K562 (cell line): ENCODE measurements at places on chromosomes 13 and 19.

- no peak for DNase-seq
Observed at GRCh38 chr13:53499576-53500133, 471.0 kb downstream of the OLFM4 start.

- DNase-seq, result no peak
Observed at GRCh38 chr13:100561599-100562204, 26.9 kb downstream of the GGACT start.

DNA sequence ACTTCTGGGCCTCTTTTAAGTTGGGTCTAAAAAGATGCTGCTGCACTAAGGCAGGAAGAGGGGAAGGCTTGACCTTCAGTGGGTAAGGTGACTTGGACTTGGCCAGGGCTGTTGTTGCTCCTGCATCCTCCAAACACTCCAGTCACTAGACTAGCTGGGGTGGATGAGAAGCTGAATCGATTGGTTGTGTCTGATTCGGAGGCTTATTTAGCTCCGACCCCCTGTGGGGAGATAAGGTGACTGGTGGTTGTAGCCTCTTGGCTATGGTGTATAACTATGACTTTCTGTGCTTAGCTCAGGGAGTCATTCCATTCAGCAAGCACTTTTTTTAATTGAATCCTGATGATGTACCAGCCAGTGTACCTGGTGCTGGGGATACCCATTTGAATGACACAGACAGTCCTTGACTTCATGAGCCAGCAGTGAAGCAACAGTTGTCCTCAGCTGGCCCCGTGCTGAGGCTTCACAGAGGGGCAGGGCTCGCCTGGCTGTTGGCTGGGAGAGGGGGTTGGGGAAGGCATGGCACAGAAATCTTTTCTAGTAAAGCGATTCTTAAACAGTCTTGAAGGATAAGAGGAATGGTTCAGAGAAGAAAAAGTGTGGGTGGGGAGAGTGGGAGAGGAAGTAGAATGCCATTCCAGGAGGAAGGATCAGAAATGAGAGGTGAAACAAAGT, 9.9 kb downstream of the PCDH8 start:
- peak; percentile 9 for DNase-seq

GRCh38 chr13:104389691-104390090, 1323.5 kb upstream of the SLC10A2 start:
- no peak for DNase-seq

- DNase-seq, result no peak
Observed at GRCh38 chr19:49461656-49462055, 8.6 kb downstream of the ALDH16A1 start.

- DNase-seq, result peak; percentile 50
Observed at GRCh38 chr19:13018035-13018914, 23.0 kb downstream of the NFIX start.

DNA sequence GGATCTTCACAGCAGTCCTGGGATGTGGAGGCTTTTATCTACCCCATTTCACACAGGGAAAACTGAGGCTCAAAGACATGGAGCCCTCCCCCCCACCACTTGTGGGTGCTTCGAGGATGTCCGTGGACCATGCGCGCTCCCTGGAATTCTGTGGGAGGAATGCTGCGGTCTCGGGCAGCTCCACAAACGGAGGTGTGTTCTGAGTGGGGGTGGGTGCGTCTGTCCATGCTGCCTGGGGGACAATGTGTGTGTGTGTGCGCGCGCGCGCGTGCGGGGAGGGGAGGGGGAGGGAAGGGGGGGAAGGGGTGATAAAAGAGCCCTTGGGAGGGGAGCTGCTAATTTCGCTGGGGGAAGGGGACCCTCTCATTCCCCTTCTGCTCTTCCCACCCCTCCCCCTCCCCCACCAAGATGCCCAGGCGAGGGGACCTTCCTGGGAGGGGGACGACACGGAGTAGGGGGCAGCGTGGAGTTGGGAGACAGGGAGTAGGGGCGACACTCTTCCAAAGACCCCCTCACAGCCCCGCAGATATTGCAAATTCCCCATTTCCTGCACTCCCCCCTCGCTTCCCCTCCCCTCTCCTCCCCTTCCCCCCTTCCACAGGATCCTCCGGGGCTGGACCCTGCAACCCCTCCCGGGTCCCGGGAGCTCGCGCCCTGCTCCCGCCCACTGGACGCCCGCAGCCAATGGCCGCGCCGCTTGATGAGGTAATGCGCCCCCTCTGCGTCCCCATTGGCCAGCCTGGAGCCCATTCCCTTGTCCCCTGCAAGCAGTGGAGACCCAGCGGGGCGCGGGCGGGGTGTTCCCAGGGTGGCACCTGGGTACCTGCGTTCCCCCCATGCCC, 18.9 kb upstream of the ZNRF4 start:
- peak; percentile 99 for DNase-seq

DNA sequence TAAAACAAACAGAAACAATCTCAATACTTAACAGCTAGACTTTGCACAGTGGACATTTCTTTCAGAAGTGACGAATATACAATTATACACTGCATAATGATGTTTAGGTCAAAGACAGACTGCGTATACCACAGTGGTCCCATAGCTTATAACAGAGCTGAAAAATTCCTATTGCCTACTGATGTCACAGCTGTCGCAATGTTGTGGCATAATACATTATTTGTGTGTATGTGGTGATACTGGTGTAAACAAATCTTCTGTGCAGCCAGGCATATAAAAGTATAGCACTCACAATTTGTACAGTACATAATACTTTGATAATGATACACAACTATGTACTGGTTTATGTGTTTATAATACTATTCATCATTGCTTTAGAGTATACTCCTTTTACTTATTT, 116.7 kb downstream of the TNFRSF19 start:
- DNase-seq, result no peak

DNA sequence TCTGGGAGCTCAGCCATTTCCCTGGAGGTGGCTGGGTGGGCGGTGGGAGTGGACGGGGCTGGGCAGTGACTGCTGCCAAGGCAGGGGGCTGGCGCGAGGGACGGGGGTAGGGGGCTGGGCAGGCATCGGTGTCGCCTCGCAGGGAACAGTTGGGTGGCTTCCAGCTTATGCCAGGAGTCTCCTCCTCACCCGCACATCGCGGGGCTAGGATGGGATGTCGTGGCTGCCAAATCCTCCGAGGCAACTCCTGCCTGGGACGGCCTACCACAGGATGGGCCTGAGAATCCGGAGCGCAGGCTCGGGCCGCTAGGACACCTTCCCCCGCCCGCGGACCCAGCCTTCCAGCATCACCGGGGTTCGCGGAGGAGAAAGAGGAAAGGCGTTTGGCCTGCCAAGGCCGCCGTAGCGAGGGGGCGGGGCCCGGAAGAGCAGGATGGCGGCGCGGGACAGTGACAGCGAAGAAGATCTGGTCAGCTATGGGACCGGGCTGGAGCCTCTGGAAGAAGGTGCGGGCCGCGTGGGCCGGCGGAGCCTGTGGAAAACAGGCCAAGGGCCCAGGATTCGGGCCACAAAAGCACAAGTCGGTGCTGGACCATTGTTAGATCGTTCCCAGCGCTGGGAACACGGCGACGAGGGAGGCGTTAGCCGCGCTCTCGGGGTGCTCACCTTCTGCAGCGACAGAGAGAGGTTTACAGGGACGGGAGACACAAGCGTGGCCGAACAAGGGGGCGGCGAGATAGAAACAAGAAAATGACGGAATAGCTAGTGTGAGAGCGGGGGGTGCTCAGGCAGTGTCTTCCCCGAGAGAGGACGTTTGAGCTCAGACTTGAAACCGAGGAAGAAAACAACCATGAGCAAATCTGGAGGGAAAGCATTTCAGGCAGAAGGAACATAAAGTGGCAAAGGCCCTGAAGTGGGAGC, at the start of gene GPATCH1:
GPATCH1 (plus strand) TSS at position 421 of the 921 bp plus-strand sequence; CDS start at position 434, 13 bp downstream.
- DNase-seq, result peak; percentile 95

DNA sequence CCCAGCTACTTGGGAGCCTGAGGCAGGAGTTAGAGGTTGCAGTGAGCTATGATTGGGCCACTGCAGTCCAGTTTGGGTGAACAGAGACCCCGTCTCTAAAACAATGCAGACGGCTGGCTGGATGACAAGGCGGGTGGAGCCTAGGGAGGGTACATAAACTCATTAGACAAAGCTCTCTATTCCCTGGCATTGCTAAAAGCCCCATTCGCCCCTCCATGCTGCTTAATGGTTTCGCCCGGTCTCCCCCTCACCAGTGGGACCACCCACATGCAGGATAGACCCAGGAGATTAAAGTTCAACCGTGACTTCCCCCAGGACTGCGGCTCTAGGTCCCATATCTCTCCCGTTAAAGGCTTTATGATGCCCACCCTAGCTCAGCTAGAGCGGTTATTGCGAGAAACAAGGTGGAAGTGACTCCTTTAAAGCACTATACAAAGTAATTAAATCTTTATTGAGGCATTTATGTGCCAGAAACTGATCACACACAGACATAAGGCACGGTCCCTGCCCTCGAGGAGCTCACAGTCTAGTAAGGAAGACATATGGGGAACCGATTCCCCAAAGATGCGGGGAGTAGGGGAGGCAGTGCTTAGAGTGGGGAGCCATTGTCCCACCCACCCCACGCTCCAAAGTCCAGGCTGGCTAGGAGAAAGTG, 4.9 kb downstream of the LYPD3 start:
- DNase-seq, result no peak

DNA sequence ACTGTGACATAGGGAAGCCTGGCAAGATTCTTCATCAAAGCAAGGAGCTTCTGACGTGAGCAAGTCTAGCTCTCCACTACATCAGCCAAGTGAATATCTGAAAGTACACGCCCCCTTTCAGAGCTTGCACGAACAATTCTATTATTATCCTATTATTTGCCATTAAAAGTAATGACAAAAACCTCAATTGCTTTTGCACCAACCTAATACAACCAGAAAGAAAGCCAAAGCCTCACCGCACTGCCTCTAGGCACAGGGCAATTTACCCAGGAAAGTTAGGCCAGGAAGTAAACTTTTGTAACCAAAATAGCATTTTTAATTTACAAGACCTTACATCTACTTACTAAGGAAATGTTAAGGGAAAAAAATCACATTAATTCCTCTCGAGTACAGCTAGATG, 41.2 kb downstream of the LATS2 start:
- DNase-seq, result no peak

- peak; percentile 96 for DNase-seq
Observed at GRCh38 chr19:4909897-4910593, 744 bp downstream of the UHRF1 start.

DNA sequence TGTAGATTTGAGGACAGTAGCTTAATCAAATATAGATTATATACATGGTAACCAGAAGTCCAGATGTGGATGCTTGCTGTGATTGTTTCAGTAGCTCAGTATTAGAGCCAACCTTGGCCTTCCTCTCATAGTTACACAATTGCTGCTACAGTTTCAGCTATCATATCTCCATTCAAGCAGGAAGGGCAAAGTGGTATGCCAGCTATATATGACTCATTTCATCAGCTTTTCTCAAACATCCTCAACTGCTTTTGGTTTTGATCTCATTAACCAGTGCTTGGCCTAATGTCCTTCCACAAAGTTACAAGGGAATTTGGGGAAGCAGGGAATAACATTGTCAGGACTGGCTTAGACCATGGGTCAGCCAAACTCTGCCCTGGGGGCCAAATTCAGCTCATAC, 73.0 kb upstream of the MAB21L1 start:
- no peak for DNase-seq

- no peak for DNase-seq
Observed at GRCh38 chr13:111620166-111620565, 299.7 kb downstream of the TEX29 start.

- DNase-seq, result no peak
Observed at GRCh38 chr13:113928685-113929627, 44.9 kb downstream of the C13orf46 start.

DNA sequence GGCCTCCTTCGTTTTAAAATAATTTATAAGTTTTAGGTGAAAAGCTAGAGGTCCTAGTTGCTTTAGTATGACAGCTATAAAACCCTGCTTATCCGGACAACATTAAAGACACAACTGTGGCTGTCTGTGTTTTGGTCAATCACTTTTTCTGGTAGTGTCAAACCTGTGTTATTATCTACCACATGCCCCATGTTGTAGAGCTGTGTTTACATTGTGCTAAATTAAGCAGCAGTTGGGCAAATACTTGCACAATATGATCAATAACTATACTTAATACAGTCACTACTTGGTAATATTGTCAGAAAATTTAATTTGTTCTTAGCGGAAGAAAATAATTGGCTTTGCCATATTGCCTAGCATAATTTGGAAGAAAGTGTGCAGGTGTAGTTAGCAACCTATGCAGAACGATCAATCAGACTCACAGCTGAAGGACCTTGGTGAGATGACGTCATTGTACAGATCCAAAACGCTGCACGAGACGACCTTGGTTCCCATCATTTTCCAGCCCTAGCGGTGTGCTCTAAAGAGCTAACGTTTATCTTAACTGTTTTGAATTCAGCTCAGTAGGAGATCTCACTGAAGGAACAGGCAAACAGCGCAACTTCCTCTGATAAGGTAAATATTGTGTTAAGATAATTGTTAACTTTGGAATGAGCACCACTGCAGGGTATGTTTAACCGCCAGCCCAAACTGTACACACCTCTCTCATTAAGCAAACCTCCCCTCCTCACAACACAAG, 476.6 kb downstream of the IRS2 start:
- DNase-seq, result no peak

- peak; percentile 71 for DNase-seq
Observed at GRCh38 chr19:35977446-35978222, 17.4 kb upstream of the SDHAF1 start.

DNA sequence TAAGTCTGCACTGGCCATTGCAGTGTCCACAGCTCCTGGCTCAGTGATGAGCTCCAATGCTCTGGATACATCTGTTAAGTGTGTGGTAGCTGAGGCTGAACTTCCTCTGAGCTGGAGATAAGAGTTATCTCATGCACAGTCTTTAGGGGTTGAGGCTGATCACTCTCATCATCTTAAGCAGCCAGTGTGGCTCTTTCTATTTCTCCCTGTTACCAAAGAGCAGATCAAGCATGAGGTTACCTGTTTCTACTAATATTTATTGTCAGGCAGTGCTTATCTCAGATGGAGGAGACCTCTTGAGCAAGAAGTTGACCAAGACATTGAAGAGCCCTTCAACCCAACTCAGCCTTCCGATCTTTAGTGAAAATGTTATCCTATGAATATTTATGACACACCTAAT, 6.6 kb upstream of the OR10H2 start:
- no peak for DNase-seq

GRCh38 chr13:60435762-60436374, 38.8 kb downstream of the TDRD3 start:
- DNase-seq, result no peak

GRCh38 chr13:76954538-76954937, 6.2 kb downstream of the ACOD1 start:
- no peak for DNase-seq

GRCh38 chr13:97298816-97299215, 76.7 kb downstream of the MBNL2 start:
- DNase-seq, result no peak

DNA sequence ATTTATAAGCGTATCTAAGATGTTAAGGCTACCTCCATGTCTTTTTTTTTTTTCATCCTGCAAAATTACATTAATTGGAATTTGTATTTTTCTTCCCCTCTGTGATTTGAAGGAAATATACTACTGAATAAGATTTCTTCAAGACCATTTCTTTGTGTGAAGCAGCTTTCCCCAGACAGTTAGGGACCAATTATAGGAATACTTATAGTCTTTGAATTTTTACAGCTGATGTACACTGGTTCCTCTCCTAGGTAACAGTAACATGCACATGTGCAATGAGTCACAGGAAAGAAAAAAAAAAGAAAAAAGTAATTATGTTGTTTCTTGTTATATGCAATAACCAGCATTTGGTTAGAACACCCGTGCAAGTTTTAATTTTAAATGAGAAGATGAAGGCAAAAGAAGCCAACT, 82.0 kb downstream of the PCDH9 start:
- DNase-seq, result no peak

GRCh38 chr13:99342723-99343315, 35.6 kb upstream of the GPR183 start:
- DNase-seq, result no peak

- DNase-seq, result no peak
Observed at GRCh38 chr13:112954488-112955270, 14.3 kb upstream of the MCF2L start.
